ENCODE measurements at places on chromosomes 1 and 21.

- no peak for DNase-seq
Measured at GRCh38 chr1:84698151-84699110, 8.2 kb upstream of the SSX2IP start.

DNA sequence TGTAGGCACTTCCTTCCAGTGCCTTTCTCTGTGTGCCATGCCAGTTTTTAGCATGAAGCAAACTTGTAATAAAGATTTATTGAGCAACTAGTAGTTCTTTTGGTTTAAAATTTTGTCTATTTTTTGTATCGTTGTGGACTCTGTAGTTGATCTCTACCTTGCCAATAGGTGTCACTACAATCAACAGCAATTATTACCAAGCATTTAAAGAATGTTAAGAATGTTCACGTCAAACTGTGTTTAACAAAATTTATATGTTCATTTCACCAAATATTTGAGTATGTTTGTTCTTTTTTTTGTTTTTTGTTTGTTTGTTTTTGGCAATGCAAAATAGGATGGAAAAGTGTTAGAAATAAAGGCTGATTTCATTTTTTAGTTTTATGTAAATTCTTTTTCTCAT is 208.1 kb downstream of the PATJ start:
- no peak for DNase-seq

- no peak for DNase-seq
Measured at GRCh38 chr1:232382671-232383070, 247.3 kb downstream of the SIPA1L2 start.

DNA sequence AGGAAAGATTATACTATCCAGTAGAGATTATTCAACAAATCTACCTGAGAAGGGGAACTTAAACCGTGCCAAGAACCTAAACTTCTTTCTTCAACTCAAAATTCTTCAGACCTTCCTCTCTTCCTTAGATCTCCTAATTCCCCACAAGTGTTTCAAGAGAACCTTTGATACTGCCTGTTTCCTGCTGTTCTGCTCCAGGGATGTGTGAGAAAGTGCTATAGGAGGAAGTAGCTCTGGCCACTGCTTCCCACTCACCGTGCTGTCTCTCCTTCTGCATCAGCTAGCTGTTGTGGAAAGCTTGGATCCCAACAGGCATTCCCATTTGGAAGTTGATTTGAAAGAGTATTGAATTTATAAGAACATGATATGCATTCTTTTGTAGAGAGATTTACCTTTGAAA is 4.5 kb upstream of the NOS1AP start:
- DNase-seq = no peak

GRCh38 chr1:1123581-1124507 is 8.0 kb upstream of the C1orf159 start:
- no peak for DNase-seq

DNA sequence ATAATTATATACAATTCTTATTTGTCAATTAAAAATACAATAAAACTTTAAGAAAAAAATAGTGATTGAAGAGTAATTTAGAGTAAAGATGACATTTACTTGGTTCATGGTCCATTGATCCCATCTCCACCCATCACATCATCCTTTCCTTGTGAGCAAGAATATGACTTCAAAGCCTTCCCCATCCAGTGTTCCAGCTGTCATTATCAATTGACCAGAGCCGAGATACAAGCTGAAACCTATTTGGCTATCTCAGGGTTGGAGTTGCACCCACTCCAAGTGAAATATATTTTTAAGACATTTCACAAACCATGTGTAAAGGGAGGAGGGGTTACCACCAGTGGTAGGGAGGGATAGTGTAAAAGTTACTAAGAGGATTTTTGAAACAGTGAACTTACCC is 428.9 kb upstream of the C1orf87 start:
- no peak for DNase-seq

Data from stimulated activated CD8-positive, alpha-beta memory T cell treated with anti-CD3 and anti-CD28 coated beads, Interleukin-15, amount 100 ng/mL, for 4 hours (primary cell).